Smooth muscle cell of the pulmonary artery (primary cell): ENCODE measurements at places on chromosomes 12 and 14. TPM values are rescaled to one million over a fixed set of nuclear protein-coding genes. Genes with fewer than 3 reads are reported as not detected.

Gene MYF6
- total RNA-seq = not detected in 2 replicates

Gene RTL1
- total RNA-seq = not detected in 2 replicates

Gene KRT83
- total RNA-seq = not detected in 2 replicates

Gene PDZRN4
- 0.07 TPM in 1 of 2 replicates, not detected in the other for total RNA-seq

Gene PTCSC3
- total RNA-seq = not detected in 2 replicates

Gene KRT77
- not detected in 2 replicates for total RNA-seq

Gene CNIH1
- 192 and 221 TPM in 2 replicates for total RNA-seq

Gene MANSC4
- total RNA-seq = not detected in 2 replicates

Gene ANKRD9
- total RNA-seq = 16.1 and 36.8 TPM in 2 replicates

Gene LMNTD1
- total RNA-seq = 0.39 and 0.63 TPM in 2 replicates

Gene SPATA7
- total RNA-seq = 13.6 and 14.3 TPM in 2 replicates

Gene PRH2
- not detected in 2 replicates for total RNA-seq
